ENCODE measurements at places on chromosomes 11 and 22. TPM values are rescaled to one million over a fixed set of nuclear protein-coding genes. Genes with fewer than 3 reads are reported as not detected.

Gene KCTD14
- total RNA-seq = 0.42 TPM

Gene OR8D4
- total RNA-seq = not detected

Gene ANO9
- not detected for total RNA-seq

Gene APOL4
- total RNA-seq = not detected

Gene TREH
- not detected for total RNA-seq

Measured in smooth muscle cell of the umbilical artery (primary cell).